ENCODE measurements at places on chromosomes 3 and 15.

DNA sequence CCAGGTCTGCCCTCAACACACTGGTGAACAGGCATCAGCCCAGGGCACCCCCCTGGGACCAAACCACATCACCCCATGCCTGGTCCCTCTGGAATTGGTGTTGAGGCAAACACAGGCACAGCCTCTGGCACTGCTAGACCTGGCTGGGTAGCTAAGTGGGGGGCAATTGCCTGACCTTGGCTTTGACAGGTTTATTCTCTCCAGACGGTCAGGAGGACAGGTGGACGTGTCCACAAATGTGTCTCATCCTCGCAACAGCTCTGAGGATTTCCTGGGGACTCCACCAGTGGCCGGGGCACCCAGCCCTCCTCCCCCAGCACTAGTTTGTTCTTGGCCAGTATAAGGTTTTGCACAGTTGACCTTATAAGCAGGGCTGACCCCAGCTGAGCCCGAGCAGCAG is 31.3 kb downstream of the TKT start:
- no peak for DNase-seq

DNA sequence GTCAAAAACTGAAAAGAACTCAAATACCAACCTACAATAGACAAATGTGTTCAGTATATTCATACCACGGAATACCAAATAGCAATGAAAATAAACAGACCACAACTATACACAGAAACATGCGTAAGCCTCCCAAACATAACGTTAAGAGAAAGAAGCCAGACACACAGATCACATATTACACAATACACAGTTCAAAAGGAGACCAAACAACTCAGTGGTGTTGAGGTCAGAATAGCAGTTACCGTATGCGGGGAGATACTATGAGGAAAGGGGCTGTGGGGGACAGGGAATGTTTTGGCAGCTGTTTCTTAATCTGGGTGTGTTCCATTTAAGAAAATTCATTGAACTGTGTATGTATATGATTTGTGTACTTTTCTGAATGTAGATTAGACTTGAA is 6.6 kb downstream of the OSBPL10 start:
- no peak for DNase-seq

- DNase-seq = no peak
Observed at GRCh38 chr15:44753345-44753744, 17.0 kb downstream of the TRIM69 start.

DNA sequence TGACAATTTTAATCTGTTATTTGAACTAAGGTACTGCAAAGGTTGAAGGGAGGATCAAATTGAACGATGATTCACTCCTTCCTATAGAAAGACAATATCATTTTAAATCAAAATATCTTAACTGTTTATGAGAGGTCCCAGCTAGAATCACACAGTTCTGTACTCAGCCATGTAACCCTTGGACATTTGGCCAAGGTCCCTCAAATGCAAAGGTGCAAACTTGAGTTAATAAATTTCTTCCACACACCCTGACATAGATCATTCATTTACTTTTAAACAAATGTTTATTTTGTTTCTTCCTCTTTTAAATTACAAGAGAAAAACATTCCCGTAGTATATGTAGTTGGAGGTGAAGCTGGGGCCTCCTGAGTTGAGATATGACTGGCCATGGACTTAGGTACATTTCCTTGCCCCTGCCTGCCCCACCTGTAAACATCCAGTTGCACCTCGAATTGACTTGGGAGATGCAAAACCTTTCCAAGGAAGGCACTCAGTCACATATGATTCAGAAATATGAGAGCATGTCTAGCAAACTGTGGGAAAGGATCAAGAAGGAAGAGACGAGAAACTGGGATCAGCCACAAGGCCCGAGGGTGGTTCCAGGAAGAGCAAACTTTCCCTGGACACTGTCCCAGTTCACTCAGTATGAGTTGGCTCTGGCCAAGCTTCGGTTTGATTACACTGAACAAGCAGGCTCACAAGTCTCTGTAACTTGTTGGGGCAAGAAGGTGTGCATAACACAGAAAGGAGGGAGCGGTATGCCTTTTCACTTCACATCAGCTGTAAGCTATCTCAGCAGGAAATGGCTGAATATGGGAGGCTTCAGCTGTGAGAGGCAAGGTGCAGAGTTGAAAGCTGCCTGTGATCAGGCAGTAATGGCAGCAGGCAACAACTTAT is 6.7 kb downstream of the TNFSF10 start:
- no peak for DNase-seq

DNA sequence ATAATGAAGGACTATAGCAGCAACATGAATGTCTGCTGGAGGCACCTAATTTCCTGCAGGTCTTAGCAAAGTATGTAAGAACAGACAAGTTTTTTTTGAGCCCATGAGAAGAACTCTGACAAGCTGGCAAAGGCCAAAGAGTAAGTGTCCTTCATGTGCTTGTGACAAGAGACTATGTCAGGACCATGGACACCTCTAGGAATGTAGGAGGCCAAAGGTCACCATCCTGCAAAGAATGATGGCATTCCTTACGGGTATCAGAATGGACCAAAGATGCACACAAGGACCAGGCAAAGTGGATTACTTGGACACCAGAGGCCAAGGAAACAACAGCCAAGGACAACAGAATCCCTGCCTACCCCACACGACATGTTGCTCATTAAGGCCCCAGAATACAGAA is 858.5 kb upstream of the CFAP20DC start:
- no peak for DNase-seq

GRCh38 chr3:11655196-11655928 is 11.6 kb upstream of the VGLL4 start:
- no peak for DNase-seq

GRCh38 chr3:189123595-189124387 is 48.0 kb upstream of the TPRG1 start:
- DNase-seq = no peak

- DNase-seq = no peak
Observed at GRCh38 chr15:43266834-43267233, at the start of gene TGM5. TGM5 (minus strand) TSS chr15:43266928; CDS start chr15:43266849, 79 bp downstream.

GRCh38 chr15:23441204-23441603 is 5.8 kb downstream of the GOLGA6L2 start:
- DNase-seq = no peak

DNA sequence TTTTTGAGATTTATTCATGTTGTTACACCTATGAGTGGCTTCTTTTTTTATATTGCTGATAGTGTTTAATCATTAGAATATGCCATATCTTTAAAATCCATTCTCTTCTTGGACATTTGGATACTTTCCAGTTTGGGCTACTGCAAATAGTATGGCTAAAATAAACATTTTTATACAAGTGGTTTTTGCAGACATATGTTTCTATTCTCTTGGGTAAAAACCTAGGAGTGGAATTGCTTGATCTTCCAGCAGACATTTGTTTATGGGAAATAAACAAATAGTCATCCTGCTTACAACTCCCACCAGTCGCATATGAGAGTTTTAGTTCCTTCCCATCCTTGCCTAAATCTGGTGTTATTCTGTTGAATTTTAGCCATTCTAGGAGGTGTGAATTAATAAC is 193.1 kb downstream of the ALCAM start:
- DNase-seq = no peak

All from stimulated activated CD4-positive, alpha-beta T cell treated with anti-CD3 and anti-CD28 coated beads, Interleukin-12 subunit alpha, Interleukin-12 subunit beta, amount 100 ng/mL, for 4 hours (primary cell).